ENCODE measurements at places on chromosomes 12 and 14.

DNA sequence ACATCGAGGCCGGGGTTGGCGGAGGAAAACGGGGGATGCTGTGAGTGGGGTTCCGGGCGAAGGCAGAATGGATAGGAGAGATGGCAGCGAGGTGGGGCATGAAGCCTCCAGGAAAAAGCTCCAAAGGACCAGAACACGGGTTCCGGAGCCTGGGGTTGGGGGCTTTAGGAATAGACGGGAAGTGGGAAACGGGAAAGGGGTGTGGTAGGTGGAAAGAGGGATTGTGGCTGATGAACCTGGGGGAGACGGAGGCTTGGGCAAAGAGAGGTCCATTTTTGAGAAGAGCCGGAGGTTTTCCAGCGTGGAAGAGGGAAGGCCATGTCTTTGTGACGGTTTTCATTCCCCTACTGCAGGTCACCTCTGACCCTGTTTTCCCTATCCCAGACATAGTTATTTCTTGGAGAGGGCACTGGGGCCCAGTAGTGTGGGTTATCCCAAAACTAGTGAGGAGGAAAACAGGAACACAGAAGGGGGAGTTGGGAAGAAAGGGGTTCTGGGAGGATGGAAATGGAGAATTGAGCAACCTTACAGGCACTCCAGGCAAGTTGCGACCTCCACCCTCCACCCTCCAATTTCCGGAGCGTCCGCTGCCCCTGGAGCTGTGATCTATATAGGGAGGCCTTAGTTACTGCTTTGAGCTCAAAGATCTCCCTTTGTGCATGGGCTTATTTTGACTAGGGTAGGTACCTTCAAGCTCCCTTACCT lies 1.1 kb downstream of the ATN1 start:
- no peak for DNase-seq

- peak; percentile 63 for DNase-seq
Measured at GRCh38 chr14:68819260-68819691, 26.4 kb upstream of the ZFP36L1 start.

DNA sequence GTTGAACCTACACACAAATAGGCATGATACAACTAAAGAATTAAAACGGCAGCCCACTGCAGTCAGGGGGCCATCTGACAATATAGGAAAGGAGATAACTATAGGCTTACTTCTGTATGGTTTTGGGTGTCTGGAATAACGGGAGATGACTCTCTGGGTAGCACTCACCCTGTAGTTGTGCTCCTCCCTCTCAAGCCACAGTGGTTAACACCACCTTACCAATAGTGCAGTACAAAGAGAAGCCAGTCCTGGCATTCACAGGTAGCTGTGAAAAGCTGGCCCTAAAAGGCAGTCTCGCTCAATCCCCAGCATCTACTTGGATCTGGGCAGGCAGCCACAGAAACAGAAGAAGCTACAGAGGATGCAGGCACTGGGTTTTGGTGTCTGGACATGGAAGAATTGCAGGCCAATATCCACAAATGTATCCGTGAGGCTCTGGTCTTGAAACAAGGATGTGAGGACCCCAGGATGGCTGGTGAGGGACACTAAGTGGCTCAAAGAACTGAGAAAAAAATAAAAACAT lies 93.0 kb downstream of the DPF3 start:
- no peak for DNase-seq

DNA sequence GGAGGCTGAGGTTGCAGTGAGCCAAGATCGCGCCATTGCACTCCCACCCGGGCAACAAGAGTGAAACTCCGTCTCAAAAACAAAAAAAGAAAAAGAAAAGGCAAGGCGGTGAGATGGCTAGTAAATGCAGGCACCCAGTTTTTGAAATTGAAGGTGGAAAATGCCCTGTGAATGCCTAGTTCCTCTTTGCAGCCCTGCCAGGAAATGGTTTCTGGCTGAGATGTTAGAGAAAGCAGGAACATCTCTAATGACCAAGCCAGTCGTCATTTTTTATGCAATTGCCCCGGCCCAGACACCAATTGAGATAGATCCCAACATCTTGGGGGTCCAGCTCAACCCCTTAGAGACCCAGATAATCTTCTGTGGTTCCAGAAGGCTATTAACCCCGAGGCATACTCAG lies 17.0 kb downstream of the SLC8A3 start:
- no peak for DNase-seq

- DNase-seq, result no peak
Measured at GRCh38 chr12:42673535-42673934, 84.0 kb upstream of the PRICKLE1 start.

- peak; percentile 67 for DNase-seq
Measured at GRCh38 chr12:58919231-58920101, 838 bp downstream of the LRIG3 start.

DNA sequence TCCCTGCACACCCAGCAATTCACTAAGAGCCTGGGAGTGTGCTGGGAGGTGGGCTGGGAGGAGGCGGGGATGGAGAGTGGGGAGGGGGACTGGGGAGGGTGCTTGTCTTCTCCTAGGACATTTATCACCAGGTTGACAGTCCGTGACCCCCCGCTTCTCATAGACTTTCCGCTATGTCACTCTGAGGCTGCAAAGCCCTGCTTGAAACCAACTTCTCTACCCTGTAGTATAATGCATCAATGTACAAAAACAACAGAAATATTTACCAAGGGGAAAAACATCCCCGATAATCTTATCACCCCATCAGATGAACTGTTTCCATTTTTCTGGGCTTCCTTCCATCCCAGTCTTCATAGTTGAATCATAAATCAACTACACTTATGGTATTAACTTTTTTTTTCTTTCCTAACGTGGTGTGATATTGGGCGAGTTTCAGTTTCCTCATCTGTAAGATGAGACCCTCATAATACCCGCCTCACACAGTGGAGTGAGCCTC lies 28.6 kb upstream of the BATF start:
- DNase-seq, result no peak

DNA sequence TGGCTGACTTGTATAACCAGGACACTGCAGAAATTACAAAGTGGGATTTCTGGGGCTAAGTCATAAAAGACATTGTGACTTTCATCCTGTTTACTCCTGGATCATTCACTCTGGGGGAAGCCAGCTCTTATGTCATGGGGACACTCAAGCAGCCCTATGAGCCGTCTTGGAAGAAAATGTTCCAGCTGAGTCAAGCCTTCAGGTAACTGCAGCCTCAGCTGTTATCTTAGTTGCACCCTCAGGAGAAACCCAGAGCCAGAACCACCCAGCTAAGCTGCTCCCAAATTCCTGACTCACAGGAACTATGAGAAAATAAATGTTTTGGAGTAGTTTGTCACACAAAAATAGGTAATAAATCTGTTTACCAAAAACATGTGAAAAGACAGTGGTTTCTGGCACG lies 43.1 kb upstream of the GXYLT1 start:
- DNase-seq, result no peak

DNA sequence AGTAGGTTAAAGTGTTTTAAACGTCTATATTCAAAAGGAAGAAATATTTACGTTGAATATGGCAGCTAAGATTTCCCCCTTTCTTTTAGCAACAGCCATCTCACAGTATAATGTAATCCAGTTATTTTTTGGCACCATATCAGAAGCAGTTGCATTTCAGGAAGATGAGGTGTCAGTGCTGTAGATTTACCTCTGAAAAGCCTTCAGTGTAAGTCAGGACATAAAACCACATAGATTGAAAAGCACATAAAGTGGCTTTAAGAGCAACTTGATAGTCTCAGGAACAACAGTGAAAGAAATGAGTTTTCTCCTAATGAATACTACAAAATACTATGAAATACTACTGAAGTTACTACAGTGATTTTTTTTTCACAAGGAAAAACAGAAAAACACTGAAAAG lies 6.9 kb downstream of the MLH3 start:
- DNase-seq, result no peak

DNA sequence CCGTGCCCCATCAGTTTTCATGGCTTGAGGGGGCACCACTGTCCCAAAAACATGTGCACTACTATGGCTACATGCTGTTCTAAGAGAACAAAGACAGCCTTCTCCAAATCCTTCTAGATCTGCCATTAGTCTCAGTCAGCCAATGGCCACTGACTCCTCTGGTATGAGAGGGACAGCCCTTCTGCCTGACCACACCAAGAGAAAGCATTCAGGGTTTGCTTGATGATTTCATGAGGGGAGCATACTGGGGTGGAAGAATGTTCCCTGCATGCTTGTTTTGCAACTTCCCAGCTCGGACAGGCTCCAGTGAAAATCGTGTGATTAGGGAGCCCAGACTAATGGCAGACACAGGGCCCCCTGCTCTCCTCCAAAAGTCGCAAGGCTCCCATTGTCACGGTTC lies 199.6 kb upstream of the ALG10B start:
- DNase-seq, result no peak

GRCh38 chr14:83251402-83251801 lies 1717.7 kb upstream of the SEL1L start:
- no peak for DNase-seq

- no peak for DNase-seq
Measured at GRCh38 chr14:105899657-105900397, 373.4 kb downstream of the TMEM121 start.

DNA sequence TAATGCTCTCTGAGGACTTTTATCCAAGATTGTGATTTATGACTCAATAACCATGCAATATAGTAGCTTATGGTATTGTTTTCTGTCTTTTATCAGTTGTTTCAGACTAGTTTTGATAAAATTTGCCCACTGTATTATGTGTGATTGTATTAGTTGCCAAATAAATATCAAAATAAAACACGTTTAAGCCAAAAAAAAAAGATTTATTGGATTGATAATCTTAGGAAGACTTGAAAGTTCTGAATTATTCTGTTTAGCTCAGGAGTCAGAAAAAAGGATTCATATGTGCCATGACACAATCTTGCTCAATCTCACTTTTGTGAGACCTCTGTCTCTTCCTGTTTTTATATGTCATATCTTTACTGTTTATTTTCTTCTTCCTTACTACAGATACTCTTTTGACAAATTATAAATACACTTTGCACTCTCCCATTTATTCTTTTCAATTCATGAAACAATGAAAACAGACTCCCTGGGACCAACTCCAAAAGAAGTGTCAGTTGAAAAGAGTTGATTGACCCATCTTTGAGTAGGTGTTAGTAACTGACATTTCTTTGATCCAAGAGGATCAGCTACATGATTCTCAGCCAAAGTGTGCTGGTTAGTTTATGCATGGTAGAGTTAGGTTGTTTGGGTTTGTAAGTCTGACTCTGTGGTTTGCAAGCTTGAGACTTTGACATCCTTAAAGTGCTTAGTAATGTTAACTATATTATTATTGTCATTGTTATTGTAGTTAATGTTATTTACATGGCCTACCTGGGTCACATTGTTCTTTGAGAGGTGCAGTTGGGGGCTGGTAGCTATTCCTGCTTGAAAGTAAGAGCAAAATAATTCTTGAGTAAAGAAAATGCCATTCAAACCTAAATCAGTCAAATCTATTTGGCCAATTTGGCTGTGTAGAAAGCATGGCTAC lies 2.5 kb downstream of the OR6C76 start:
- no peak for DNase-seq

GRCh38 chr12:460261-461230 lies 807 bp downstream of the B4GALNT3 start:
- peak; percentile 46 for DNase-seq

DNA sequence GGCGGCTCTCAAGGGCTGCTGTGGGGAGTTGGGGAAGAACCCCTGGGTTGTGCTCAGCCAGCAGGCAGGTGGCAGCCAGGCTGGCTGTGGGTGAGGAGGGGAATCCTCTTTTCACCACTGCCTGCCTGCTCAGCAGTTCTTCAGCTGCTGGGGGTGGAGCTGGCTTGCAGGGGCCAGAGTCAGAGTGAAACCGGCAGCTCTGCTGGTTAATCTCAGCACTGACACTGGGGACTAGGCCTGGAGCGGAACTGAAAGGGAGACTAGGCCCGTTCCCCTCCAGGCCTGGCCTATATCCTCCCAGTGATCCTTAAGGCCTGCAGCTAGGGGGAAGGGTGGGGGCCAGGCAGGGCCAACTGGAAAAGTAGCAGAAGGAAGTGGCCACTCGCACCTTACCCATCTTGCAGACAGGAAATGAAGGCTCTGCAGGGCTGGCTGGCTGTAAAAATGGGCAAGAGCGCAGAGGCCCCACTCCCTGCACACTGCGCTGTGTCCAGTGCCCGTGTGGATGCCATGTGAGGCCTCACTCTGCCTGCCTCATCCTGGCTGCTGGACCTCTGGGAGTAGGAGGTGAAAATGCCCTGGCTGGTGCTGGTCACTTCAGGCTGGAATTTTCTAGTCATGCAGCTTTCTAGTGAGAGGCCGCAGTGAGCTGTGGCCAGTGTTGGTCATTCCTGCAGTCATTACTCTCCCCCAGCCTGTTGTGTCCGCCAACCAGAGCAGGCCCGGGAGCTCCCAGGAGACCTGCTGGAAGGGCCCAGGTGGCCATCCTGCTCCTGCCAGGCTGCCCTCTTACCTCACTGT lies 39.4 kb downstream of the SH2B3 start:
- peak; percentile 80 for DNase-seq

DNA sequence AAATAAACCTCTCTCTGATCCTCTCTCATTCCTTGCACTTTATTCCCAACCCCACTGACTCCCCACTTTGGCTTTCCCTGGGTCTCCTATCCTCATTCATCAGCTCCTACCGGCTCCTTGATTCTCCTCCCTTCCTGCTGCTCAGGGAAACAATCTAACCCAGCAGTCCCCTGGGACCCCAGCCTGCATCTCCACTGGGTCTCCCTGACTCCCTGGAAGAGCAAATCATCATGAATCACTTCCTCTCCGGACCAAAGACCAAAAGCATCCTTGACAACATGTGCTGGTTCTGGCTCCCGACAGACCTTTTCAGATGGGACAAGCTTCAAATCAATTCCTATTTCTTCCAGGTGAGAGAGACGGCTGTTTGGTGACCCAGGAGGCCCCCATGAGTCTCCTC lies 76.6 kb downstream of the HSPB8 start:
- no peak for DNase-seq

GRCh38 chr12:90044069-90044468 lies 335.4 kb upstream of the ATP2B1 start:
- no peak for DNase-seq

- peak; percentile 86 for DNase-seq
Measured at GRCh38 chr12:24561882-24562770, 386.8 kb downstream of the BCAT1 start.

DNA sequence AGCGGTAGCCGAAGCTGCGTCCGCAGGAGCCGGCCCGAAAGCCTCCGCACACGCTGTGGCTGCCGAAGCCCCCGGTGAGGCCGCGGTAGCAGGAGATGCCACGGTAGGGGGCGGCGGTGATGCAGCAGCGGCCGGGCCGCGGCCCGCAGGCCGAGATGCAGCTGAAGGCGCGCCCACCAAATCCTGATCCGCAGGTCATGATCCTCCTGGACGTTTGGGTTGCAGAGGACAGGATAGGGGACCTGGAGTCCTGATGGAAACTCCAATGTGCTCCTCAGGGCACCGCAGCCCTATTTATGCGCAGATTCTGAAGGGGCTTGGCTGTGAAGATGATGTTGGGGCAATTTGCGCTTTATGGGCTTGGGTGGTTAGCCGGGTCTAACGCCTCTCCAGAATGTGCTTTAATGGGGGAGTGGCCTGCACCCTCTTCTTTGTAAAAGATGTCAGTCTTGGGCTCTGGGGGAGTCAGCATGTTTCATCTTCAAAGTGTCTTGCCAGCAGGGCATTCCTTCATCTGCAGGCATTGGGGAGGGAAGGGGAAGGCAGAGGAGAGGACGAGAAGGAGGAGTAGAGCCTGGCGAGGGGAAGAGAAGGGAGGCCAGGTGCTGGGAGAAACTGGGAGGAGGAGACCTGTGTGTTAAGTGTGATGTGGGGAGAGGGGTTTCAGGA lies at the start of gene KRT81:
KRT81 (minus strand) TSS at position 268 of the 669 bp plus-strand sequence; CDS start at position 199, 69 bp downstream.
- DNase-seq, result peak; percentile 4

Measured in femur (tissue), 1 donor.